ENCODE measurements at places on chromosomes 13 and 19. TPM values are rescaled to one million over a fixed set of nuclear protein-coding genes. Genes with fewer than 3 reads are reported as not detected.

The PTPRH gene
- total RNA-seq: 5.1 TPM

The GARIN5A gene
- 2.3 TPM for total RNA-seq

The THOP1 gene
- 19.7 TPM for total RNA-seq

The KIR2DL4 gene
- not detected for total RNA-seq

DNA sequence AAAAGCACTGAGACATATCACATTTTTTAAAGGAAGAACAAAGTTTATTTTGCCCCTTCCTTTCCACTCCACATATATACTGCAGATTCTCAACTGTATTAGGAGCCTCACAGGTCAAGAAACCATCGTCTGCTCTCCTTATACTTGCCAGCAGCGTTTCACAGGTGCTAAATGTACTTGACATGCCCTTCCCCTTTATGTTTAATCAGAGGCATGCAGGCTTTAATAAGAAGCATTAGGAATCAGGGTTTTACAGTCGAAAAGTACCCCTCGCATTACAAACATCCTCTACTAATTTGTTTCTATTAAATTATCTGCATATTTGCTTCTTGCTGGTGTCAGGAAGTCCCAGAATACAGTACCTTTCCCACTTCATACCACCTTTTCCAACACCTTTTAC is 3.7 kb upstream of the RAP2A start:
- no peaks in the 10 kb centered on the region for H3K4me1 ChIP-seq
- H3K27me3 ChIP-seq: no peaks in the 10 kb centered on the region
- no peak for DNase-seq
- no peaks in the 10 kb centered on the region for H3K36me3 ChIP-seq

DNA sequence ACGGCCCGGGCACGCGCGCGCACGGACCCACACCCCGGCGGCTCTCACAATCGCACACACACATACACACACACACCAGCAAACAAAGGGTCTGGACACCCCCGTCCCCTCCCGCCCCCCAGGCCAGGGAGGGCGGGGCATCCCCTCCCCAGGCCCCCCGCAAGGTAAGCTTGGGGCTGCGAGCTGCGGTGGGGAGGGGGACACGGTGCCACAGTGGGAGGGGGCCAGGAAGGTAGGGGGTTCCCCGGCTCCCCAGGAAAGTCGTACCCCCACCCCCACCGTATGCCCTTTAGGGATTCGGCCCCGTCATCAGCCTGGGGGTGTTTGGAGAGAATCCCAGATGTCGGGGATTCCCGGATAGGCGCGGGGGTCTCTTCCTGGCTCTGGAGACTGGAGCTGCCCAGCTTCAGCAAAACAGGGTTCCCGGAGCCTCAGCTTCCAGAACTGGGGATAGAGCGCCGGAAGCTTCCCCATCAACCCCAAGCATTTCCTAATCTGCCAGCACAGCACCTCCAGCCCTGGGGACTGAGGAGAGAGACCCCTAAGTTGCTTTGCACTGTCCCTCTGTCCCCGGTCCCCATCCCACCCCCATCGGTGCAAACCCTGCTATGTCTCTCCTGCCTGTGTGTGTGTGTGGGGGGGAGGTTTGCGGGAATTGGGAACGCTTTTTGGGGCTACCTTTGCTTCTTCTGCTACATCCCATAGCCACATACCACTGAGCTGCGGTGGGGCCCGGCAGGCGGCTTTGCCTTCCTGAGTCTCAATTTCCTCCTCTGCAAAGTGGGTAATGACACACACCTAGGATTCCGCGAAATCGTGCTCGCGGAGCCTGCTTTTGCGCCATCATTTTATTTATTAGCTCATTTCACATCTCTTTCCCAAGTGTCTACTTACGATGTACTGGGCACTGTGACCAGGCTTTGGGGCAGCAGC is 1.8 kb upstream of the CDC37 start:
- H3K36me3 ChIP-seq: no peaks in the 10 kb centered on the region
- no peak overlapping the region for H3K27ac ChIP-seq
- H3K4me3 ChIP-seq: no peak overlapping the region
- H3K27me3 ChIP-seq: no peaks in the 10 kb centered on the region
- peaks cover 3% of the 10 kb centered on the region for H3K4me1 ChIP-seq

GRCh38 chr19:35704218-35704617 is at the start of gene ZBTB32:
Gene ZBTB32 (plus strand): TSS chr19:35704558. CDS start chr19:35714627, 10,069 bp downstream.
- H3K36me3 ChIP-seq: no peaks in the 10 kb centered on the region
- peak within 1 kb of the TSS; percentile 87 for H3K27ac ChIP-seq
- no peak within 1 kb of the TSS for H3K4me3 ChIP-seq

- H3K27ac ChIP-seq: no peak overlapping the region
- H3K4me3 ChIP-seq: no peak overlapping the region
- H3K36me3 ChIP-seq: no peaks in the 10 kb centered on the region
- no peak for DNase-seq
- peaks cover 35% of the 10 kb centered on the region for H3K4me1 ChIP-seq
Measured at GRCh38 chr19:56116606-56117005, 4.5 kb downstream of the ZNF787 start.

GRCh38 chr13:91406619-91407018 is 8.2 kb downstream of the GPC5 start:
- H3K27ac ChIP-seq: no peak overlapping the region
- DNase-seq: no peak
- H3K36me3 ChIP-seq: no peaks in the 10 kb centered on the region

GRCh38 chr13:105908586-105908985 is 626.9 kb downstream of the EFNB2 start:
- H3K4me3 ChIP-seq: no peak overlapping the region
- no peaks in the 10 kb centered on the region for H3K27me3 ChIP-seq
- H3K36me3 ChIP-seq: no peaks in the 10 kb centered on the region
- no peak for DNase-seq
- H3K4me1 ChIP-seq: no peaks in the 10 kb centered on the region

GRCh38 chr13:26253262-26253786 is 605 bp upstream of the CDK8 start:
- H3K4me1 ChIP-seq: peaks cover 13% of the 10 kb centered on the region
- peak overlapping the region; percentile 96 for H3K4me3 ChIP-seq
- no peaks in the 10 kb centered on the region for H3K36me3 ChIP-seq
- H3K27me3 ChIP-seq: no peaks in the 10 kb centered on the region
- peak overlapping the region; percentile 93 for H3K27ac ChIP-seq

DNA sequence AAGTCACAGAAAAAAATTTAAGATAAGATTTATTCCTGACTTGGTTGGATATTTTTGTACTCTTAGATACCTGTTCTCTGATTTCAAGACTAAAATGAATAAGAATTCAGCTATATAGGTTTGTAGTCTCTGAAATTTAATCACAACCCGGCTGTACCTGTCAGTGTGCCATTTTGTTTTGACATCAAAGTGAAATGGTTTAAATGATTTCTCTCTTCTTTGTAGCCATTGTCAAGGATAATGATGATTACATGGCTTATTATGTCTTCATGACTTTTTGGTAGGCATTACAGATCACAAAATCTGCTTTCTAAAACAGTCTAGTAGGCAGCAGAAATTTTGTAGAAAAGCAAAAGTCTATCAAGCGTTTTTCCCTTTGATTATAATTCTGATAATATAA is 72.5 kb downstream of the PCDH17 start:
- H3K4me3 ChIP-seq: no peak overlapping the region
- H3K27me3 ChIP-seq: no peaks in the 10 kb centered on the region
- H3K27ac ChIP-seq: no peak overlapping the region
- no peaks in the 10 kb centered on the region for H3K4me1 ChIP-seq

DNA sequence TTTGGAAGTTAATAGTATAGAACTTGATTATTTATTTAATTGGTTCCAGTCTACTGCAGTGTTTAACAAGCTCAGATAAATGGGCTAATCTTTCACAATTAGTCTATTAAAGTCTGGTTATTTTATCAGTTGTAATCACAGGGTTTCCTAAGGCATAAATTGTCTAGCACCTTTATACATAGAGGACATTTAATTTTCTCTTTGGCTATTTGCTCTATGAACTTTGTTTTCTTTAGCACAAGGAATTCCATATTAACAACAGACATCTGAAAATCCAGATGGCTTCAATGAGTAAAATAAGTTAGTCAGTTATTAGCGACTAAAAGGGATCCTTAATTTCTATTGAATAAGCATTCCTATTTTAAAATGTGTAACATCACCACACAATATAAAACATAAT is 1350.8 kb upstream of the SLC10A2 start:
- no peaks in the 10 kb centered on the region for H3K36me3 ChIP-seq
- H3K4me3 ChIP-seq: no peak overlapping the region
- DNase-seq: no peak
- H3K4me1 ChIP-seq: no peaks in the 10 kb centered on the region
